Stimulated activated CD4-positive, alpha-beta T cell treated with anti-CD3 and anti-CD28 coated beads, TNF-alpha, amount 100 ng/mL, for 48 hours (primary cell): ENCODE measurements at places on chromosomes 13 and 19.

DNA sequence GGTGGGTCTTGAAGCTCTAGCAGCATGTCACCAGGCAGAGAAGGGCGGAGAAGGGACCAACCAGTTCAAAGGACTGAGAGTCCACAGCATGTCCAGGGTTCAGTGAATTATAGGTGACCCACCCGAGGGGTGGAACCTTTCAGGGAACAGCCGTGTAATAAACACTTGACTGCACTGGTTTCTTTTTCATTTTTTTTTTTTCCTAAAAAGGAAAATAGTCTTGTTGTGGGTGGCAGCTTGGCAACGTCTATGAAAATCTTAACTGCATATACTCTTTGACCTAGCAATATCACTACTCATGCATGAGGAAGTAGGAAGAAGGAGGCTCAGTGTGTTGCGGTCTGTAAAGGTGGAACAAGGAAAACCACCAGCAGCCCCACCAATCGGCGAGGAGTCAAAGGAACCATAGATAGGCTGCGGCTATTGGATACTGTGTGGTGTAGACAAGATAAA is 13.0 kb upstream of the MYH14 start:
- no peak for DNase-seq

DNA sequence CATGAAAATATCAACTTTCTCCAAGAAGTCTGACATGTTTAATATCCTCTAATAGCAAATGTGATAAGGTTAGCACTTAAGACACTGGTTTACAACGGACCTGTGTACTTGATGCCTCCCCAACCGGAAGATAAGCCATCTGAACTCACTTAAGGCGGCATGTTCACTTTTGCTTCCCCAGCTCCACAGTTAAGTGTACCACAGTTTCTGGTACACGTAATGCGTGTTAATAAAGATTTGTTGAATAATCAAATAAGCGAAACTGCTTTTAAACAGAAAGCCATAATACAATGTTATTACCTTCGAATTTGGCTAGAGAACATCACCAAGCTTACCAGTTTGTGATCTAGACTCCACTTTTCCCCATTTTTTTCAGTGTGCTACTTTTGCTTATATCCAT is 1.4 kb upstream of the PAN3 start:
- DNase-seq, result no peak

DNA sequence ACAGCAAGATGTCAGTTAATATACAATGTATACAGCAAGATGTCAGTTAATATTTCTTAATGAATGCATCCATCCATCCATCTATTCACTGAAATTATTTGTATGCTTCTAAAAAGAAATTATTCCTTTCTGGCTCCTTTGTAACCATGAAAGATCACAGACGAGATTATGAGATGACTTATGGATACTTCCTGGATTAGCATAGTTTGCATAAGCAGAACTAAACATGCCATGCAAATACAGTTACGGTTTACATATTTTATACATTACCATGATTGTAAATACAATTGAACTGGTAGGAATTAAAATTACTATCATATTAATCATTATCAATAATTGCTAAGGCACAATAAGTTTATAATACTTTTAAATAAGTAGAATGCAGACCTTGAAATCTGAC is 32.7 kb downstream of the NALCN start:
- no peak for DNase-seq

DNA sequence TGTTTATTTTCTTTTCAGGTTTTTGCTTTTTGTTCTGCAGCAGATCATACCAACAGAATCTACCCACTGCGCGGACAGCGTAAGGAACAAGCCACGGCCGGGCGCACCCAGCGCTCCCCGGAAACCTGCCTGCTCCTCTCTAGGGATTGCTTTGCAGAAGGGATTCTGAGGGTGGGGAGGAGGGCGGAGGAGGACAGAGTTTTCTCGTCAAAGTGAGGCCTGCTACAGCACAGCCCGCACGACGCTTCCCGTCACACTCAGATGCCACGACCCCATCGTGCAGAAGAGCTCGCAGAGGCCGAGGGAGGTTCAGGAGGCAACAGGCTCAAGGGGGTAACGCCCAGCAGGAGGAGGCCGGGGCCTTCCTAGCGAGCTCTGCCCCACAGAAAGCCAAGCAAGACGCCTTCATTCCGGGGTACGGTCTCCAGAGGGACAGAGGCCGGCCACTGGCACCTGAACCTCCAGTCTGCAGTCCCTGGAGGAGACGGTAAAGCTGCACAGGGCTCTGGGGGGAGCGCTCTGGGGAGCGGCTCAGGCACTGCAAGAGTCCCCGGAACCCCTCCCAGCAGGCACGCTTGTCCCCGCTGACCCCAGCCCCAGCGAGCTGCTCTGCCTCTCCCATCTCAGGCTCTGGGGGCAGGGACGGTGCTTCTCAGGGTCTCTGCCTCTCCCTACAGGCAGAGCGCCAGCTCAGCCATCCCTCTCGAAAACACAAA is 6.9 kb downstream of the REXO1 start:
- no peak for DNase-seq

GRCh38 chr13:42865768-42866102 is 84.4 kb downstream of the FAM216B start:
- DNase-seq, result no peak

- no peak for DNase-seq
Observed at GRCh38 chr19:35577918-35578317, 8.1 kb upstream of the PMIS2 start.

GRCh38 chr19:29878973-29879654 is 62.9 kb upstream of the URI1 start:
- DNase-seq, result no peak

- no peak for DNase-seq
Observed at GRCh38 chr19:46624958-46625661, at the start of gene PTGIR. TSS of gene PTGIR (minus strand) at chr19:46625089. CDS start at chr19:46624225, 864 bp downstream.

GRCh38 chr13:23988546-23989122 is 91.3 kb upstream of the C1QTNF9B start:
- no peak for DNase-seq

GRCh38 chr13:113820813-113821651 is 42.8 kb downstream of the GAS6 start:
- no peak for DNase-seq

- no peak for DNase-seq
Observed at GRCh38 chr13:94988654-94989053, 276.3 kb upstream of the SOX21 start.

DNA sequence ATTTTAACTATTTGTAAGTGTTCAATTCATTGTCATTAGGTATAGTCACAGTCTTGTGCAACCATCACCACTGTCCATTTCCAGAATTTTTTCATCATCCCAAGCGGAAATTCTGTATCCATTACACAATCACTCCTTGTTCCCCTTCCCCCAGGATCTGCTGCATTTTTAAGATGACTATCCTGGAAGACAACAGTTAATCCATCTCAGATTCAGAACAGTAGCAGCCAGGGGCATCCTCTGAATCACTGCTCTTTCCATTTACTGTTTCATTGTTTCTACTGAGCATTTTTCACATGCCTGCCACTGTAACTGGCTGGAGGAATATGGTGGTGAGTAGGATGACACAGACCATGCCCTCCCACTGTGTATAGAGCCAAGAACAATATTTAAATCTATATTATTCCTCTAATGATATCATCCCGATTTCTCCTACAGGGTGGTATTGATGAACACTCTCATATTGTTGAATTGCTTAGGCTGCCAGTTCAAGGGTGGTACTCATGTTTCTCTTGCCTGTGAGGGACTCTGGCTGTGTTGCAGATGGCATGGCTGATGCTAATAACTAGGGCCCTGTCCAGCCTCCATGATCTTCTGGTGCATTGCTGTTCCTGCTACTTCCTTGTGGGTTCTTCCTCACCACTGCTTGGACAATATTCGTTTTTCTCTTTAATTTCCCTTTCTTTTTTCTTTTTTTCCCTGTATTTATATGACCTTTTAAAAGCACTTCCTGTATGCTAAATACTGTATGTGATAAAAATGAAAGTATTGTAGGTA is 59.0 kb downstream of the WDFY2 start:
- DNase-seq, result no peak

- no peak for DNase-seq
Observed at GRCh38 chr19:19538061-19538784, at the start of gene CILP2. TSS of gene CILP2 (plus strand) at chr19:19538265. CDS start at chr19:19538350, 85 bp downstream.

- no peak for DNase-seq
Observed at GRCh38 chr19:2546128-2547032, 70.5 kb downstream of the GADD45B start.

DNA sequence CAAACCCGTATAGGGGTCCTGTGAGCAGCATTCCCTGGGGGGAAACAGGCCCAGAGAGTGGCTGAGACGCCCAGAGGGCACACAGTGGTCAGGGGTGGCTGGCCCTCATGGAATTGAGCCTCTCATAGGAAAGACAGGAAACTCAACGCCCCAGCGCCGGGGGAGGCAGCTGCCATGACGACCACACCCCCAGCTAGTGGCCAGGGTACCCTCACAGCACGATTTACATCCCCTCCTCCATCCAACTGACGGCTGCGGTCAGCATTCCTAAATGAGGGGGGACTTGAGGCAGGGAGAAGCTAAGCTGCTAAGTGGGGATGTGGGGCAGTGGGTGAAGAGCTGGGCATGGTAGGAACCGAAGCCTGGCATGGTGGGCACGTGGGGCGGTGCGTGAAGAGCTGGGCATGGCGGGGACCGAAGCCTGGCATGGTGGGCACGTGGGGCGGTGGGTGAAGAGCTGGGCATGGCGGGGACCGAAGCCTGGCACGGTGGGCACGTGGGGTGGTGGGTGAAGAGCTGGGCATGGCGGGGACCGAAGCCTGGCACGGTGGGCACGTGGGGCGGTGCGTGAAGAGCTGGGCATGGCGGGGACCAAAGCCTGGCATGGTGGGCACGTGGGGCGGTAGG is 10.0 kb downstream of the MED16 start:
- no peak for DNase-seq

DNA sequence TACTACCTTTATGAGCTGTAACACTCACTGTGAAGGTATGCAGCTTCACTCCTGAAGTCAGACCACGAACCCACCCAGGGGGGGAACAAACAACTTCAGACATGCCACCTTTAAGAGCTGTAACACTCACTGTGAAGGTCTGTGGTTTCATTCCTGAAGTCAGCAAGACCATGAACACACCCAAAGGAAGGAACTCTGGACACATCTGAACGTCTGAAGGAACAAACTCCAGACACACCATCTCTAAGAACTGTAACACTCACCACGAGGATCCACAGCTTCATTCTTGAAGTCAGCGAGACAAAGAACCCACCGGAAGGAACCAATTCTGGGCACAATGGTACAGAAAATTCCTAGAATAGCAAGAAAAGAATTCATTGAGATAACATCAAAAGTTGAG is 1796.5 kb upstream of the MIR17HG start:
- DNase-seq, result no peak

- no peak for DNase-seq
Observed at GRCh38 chr13:89755729-89756492, 1591.6 kb upstream of the MIR17HG start.

DNA sequence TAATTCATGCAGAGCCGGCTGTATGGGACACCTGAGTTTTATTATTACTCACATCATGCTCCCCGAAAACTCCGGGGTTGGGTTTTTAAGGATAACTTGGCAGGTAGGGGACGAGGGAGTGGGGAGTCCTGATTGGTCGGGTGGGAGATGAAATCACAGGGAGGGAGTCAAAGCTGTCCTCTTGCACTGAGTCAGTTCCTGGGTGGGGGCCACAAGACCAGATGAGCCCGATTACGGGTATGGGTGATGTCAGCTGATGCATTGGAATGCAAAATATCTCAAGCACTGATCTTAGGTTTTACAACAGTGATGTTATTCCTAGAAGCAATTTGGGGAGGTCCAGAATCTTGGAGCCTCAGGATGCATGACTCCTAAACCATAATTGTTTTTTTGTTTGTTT is 18.6 kb upstream of the COG3 start:
- no peak for DNase-seq

DNA sequence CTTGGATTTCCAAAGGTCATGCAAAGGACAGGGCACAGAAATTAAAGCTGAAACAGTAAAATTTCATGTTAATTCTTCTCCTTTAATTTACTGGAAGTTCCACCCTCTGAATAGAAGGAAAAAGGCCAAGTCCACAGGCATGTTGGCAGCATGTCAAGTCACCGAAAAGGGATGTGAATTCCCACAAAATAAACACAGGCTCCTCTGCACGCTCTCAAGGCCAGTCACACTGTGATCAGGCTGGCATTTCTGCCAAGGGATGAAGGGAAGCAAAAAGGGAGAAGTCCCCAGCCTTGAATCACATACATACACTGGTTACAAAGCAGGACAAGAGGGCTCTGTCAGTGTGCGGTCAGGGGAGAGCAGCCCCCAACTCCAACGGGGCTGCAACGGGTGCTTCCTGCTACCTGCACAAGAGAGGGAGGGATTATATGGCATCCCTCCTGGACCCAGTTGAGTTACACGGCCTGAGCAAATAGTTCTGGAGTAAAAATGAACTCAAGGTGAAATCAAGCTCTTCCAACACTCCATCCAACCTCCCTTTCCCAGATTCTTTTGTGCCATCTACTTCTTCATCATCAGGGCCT is 6.9 kb downstream of the DCLK1 start:
- DNase-seq, result no peak

DNA sequence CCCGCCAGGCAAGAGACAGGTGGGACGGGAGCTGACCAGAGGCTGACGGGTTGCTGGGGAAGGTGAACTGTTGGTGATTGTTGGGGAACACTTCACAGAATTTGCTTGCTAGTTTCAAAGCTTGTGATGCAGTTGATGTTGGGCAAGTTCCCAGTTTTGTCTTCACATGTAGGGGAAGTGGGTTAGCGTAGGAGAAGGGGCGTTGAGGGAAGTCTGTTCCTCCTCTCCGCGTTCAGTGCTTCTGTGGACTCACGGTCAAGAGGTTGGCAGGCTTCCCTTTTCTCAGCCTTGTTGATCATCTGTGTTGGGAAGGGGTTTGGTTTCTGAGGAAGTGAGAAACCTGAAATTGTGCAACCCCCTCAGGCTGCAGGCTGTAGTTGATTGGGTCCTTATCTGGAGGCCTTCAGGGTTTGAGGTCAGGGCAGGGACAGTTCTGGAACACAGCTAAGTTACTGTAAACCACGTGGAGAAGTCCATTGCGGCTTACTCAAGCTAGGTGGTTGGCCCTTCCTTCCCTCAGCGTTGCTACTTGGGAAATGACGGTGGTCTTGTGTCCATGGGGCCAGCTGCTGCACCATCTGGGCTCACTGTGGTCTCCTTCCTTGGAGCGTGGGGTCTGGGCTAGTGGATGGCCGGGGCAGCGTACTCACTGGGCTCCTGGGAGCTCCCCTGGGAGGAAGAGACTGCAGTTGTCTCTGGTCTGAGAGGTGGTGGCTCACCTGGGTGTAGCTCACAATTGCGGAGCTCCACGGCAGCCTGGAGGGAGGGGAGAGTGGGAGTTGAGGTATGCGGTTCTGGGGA is 7.5 kb downstream of the RPS9 start:
- DNase-seq, result peak; percentile 55
